ENCODE measurements at places on chromosomes 5 and 9.

- no peak for DNase-seq
These were observed 470.6 kb downstream of the CCDC171 start for GRCh38 chr9:16023446-16023845.

DNA sequence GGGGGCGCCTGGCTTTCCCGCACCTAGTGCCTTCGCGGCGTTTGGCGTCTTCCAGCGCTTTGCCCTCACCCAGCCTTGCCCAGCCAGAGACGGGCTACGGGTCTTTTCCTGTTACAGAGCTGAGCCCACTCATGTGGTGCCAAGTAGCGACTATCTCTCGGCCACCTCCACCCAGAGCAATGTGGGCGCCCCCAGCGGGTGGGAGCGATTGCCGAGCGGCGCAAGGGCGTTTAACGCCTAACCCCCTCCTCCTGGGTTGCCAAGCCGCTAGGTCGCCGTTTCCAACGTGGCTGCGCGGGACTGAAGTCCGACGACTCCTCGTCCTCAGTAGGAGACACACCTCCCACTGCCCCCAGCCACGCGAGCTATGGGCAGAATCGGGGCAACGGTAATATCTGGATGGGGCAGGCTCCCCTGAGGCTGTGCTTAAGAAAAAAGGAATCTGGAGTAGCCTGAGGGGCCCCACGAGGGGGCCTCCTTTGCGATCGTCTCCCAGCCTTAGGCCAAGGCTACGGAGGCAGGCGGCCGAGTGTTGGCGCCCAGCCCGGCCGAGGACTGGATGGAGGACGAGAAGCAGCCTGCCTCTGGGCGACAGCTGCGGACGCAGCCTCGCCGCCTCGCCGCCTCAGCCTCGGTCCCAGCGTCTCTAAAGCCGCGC is 5.8 kb downstream of the TLX3 start:
- no peak for DNase-seq

DNA sequence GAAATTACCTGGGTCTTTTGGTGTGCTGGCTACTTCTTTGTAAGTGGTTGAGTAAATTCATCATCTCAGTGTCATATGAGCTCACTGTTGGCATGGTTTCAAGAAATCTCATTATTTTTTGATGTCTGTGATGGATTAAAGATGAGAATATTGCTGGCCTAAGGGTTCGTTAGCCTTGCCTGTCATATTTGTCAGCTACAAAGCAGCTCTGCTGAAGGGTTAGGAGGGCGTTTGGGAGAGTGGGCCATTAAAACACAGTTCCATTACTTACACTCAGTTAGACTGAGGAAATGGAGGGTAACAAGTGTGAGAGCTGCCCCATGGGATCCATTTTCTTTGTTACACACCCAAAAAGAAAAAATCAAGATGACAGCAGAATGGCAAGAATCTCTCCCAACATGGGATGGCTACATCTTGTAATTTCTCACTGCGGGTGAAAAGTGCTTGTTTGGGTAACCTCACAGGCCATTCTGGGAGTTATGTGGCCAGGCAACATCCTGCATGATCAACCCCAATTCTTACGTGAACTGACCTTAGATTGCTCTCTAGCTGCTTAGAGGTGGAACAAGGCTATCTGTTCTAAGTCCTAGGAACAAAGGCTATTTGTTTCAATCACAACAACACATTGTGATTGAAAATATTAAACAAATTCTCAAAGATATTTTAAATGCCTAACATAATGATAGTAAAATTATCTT is 609.5 kb upstream of the RGMB start:
- DNase-seq = no peak

DNA sequence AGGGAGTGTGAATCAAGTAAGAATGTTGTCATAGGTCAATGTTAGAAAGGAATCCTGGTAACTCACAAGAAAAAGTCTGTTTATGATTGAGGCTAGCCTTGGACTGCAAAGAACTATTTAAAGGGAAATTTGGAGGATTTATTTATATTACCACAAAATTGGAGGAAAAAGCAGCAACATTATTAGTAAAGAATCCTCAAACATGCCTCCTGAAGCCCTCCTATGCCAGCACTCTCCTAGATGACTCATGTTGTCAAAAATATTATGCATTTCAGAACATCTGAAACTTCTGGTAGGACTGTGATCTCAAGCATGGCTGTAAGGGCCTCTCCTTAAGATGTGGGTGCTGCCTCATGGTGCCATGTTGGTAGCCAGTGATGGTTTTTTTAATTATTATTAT is 628.5 kb downstream of the CHSY3 start:
- DNase-seq = no peak

DNA sequence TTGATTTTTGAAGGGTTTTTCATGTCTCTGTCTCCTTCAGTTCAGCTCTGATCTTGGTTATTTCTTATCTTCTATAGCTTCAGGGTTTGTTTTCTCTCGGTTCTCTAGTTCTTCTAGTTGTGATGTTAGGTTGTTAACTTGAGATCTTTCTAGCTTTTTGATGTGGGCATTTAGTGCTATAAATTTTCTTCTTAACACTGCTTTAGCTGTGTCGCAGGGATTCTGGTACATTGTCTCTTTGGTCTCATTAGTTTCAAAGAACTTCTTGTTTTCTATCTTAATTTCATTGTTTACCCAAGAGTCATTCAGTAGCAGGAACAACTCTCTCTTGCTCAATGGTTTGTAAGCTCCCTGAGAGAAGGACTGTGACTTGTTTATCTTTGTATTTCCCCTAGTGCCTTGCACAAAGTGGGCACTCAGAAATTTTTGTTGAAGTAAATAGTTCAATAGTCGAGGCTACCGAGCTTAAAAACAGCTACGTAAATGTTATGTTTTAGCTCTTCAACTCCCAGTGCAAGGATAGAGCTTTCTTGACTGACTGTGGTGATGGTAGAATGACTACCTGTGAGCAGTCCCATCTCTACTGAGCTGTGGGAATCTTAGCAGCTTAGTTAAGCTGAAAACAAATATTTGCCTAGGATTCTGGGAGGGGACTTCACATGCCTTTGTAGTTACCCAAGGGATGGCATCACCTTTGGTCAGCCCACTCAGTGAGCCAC is 225.8 kb upstream of the ELL2 start:
- no peak for DNase-seq

GRCh38 chr9:99905833-99906402 is 536 bp upstream of the STX17 start:
- no peak for DNase-seq

DNA sequence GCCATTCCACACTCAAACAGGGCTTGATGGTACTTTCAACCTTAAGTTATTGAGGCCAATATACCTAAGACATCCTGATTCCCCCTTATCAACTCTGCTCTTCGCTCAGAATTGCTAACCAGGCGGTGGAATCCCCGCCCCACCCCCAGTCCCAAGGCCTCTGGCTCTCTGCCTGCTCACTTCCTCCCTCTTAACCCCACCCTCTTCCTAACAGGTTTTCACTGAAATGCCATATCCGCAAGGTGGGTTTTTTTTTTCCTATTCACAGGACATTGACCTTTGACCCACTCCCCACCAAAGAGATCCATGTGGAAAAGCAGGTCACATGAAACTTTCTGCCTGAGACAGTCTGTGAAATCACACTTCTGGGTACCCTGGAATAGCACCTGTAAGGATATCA is 66.6 kb upstream of the IFNK start:
- DNase-seq = no peak

GRCh38 chr5:52710310-52710971 is 77.3 kb upstream of the ITGA1 start:
- no peak for DNase-seq

DNA sequence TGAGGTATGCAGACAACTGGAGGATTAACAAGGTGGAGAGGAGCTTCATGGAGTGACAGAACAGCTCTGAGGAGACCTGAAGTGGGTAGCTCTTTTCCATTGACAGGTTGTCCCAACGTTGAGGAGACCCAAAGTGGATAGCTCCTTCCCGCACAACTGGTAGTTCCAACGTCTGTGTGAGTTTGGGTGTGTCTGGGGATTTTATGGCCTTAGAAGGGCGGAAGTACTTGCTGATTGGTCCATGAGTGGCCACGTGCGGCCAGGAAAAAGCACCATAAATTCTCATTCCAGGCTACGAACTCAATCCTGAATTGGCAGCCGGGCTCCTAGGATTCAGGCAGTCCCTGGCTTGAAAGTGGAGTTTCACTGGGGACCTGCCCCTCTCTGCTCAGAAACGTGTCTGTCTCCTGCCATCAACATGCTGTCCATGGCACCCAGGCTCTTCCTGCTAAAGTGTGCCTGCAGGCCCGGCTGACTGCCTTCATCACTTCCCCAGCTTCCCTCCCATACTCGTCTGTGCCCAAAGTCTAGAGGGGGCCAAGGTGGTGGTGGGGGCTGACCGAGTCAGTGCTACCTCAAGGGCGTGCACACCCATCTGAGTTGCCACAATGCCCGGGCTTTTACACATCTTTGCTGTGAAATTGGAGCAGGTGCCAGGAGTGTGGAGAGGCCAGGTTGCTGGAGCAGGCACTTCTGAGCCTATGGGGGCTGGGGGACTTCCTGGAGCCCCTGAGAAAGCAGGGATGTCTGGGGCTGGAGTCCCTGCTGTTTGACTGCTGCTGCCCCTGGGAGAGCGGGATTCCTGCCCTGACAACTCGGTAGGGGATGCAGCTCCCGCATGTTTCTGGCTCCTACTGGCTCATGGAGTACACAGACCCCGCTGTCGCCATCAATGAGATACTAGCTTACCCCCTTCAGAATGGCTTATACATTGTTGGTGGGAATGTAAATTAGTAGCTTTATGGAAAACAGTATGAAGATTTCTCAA is 2034.6 kb upstream of the ACO1 start:
- no peak for DNase-seq

GRCh38 chr5:56759521-56760216 is 55.7 kb upstream of the MAP3K1 start:
- DNase-seq = no peak

DNA sequence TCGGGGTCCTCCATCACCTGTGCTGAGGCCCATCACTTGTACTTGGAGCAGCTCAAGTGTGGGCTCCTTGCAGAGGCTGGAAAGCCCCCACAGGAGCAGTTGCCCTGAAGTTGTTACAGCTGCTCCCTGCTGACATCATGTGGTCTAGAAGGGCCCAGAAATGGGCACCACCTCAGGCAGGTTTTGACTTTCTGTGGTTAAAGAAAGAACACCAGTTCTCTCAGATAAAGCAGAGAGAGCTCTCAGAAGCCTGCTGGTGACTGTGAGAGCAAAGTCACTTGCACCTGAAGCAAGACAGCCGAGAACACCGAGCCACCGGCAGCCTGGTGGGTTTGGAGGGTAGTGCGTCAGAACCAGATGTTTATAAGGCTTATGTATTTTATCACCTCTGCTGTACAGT is 70.4 kb downstream of the MVB12B start:
- DNase-seq = peak; percentile 22

DNA sequence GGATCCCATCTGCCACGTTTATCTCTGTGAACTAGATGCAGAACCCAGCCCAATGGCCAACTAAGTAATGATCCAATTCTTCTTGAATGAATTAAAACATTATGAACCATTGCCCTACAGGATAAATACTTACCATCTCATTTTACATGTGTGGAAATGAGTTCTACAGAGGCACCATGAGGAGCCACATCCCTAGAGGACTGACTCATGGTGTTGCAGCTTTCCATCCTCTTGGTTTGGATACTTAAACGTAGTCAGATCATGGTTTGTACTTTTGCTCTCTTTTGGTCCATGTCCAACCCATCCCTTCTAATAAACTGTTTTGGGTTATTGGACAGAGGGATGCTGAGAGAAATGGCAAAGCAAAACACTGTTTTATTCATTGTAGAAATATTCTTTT is 484.8 kb downstream of the EBF1 start:
- no peak for DNase-seq

- DNase-seq = no peak
These were observed 719 bp downstream of the NOL8 start for GRCh38 chr9:92324431-92324830.

GRCh38 chr5:106964132-106964531 is 706.6 kb downstream of the EFNA5 start:
- DNase-seq = no peak

DNA sequence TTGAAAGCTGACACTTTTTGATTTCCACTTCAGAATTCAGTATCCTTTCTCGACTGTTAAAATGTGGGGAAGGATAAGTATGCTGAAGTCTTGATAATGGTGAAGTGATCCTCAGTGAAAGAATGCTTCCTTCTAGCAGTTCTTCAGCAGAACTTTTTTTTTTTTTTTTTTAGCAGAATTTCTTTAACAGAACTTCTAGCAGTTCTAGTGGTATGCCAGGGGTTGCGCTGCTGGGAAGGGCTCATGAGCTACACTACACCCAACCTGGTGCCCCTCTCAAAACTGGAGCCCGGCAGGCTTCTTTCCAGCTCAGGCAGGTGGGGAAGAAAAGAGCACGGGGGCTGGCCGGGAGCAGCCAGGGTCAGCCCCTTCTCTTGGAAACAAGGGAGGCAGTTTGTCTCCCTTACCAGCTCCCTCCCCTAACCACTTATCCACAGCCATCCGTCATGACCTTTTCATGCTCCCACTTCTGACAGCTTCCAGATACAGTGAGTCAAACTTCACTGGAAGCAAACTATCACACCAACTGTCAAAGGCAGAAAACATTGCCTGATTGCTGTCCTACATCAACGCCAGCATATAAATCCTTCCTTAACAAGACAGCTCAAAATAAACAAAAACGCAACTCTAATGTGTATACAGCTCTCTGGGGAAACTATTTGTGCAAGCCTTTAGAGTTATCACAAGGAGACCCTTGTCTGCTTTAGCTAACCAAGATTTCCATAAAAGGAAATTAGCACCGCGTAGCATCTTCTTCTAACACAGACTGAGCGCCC is 211.5 kb downstream of the GAPVD1 start:
- DNase-seq = no peak

DNA sequence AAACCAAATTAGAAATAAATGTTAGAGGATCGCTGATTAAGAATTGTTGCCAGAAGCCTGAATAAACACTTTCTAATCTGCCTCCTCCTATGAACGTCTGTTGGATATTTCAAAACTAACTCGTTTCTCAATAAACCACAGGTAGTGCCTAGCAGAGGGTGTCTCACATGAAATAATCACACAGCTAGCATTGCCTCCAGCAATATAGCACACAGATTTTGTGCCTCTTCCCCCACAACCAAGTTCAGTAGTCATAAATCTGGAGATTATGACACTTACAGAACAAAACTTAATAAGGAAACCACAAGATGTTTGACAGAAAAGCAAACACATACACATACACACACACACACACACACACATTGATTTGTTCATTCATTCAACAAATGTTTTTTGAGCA is 173.2 kb upstream of the CDH10 start:
- no peak for DNase-seq

DNA sequence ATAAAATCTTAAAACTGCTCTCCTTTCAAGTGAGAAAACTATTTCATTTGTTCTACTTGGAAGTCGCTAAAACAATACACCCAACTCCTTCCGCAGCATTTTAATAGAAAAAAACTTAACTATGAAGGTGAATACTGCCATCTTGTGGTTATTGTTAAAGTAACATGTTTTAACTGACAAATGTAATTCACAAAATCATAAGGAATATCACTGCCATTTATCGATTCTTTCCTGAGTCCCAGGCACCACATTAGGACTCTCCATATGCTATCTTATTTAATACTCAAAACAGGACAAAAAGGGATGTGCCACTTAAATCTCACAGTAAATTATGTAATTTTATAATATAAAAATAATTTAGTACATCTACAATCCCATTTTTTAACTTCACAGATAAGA is 130.5 kb upstream of the ITGA1 start:
- no peak for DNase-seq
